ENCODE measurements at places on chromosomes 1 and 21.

- peaks cover 6% of the 10 kb centered on the region for H3K27me3 ChIP-seq
- H3K36me3 ChIP-seq: peaks cover 31% of the 10 kb centered on the region
- peak overlapping the region; percentile 71 for H3K4me3 ChIP-seq
- peaks cover 39% of the 10 kb centered on the region for H3K4me1 ChIP-seq
- DNase-seq: no peak
Measured at GRCh38 chr1:38990386-38990737, 714 bp upstream of the AKIRIN1 start.

- DNase-seq: no peak
- no peaks in the 10 kb centered on the region for H3K36me3 ChIP-seq
- H3K27ac ChIP-seq: no peak overlapping the region
Measured at GRCh38 chr1:200866521-200866920, 6.3 kb upstream of the GPR25 start.

- no peak overlapping the region for H3K27ac ChIP-seq
- no peaks in the 10 kb centered on the region for H3K36me3 ChIP-seq
- no peaks in the 10 kb centered on the region for H3K27me3 ChIP-seq
- no peak for DNase-seq
- H3K4me1 ChIP-seq: no peaks in the 10 kb centered on the region
Measured at GRCh38 chr1:60535713-60536112, 462.1 kb upstream of the C1orf87 start.

DNA sequence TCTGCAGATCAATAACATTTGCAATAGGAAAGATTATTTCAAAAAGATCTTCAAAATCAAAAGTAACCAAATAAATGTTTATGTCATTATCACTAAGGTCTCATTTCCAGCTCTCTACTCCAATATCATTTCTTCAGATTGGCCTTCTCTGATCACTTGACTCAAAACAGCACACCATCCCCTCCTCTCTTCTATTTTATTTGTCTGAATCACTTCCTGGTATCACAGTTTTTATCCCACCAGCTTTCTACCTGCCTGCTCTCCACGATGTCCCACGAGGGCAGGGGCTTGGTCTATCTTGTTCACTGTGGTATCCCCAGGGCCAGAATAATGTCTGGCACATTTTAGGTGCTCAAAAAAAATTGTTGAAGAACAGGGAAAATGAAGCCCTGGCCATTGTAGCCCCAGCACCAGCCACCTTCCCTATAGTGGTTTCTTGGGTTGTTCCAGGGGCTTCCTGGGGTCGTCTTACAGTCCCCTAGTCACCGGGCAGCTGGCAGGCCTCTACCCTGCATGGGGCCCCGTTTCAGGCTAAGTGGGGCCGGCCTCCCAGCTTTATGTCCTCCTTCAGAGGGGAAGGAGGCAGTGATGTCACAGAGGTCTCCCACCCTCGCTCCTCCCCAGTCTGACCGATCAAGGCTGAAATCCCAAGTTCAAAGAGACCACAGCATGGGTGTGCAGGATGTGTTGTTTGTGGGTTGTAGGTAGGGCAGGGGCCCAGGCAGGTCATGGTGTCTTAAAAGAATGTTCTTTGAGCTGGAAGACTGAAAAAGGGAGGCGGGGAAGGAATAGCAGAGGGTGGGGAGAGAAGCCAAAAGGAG is 3.5 kb upstream of the PADI1 start:
- H3K4me3 ChIP-seq: peak overlapping the region; percentile 59
- peak overlapping the region; percentile 87 for H3K27ac ChIP-seq
- peaks cover 48% of the 10 kb centered on the region for H3K4me1 ChIP-seq
- DNase-seq: peak; percentile 60
- H3K36me3 ChIP-seq: no peaks in the 10 kb centered on the region

- H3K4me1 ChIP-seq: peaks cover 2% of the 10 kb centered on the region
- no peak overlapping the region for H3K4me3 ChIP-seq
- no peaks in the 10 kb centered on the region for H3K27me3 ChIP-seq
- no peak overlapping the region for H3K27ac ChIP-seq
- H3K36me3 ChIP-seq: peaks cover 46% of the 10 kb centered on the region
Measured at GRCh38 chr1:91742848-91743292, 143.1 kb downstream of the TGFBR3 start.

- H3K4me1 ChIP-seq: peaks cover 13% of the 10 kb centered on the region
- H3K4me3 ChIP-seq: peak overlapping the region; percentile 76
- peaks cover 11% of the 10 kb centered on the region for H3K36me3 ChIP-seq
- peak; percentile 27 for DNase-seq
- H3K27ac ChIP-seq: no peak overlapping the region
- H3K27me3 ChIP-seq: peaks cover 24% of the 10 kb centered on the region
Measured at GRCh38 chr21:46666941-46667740, 31.7 kb downstream of the PRMT2 start.

DNA sequence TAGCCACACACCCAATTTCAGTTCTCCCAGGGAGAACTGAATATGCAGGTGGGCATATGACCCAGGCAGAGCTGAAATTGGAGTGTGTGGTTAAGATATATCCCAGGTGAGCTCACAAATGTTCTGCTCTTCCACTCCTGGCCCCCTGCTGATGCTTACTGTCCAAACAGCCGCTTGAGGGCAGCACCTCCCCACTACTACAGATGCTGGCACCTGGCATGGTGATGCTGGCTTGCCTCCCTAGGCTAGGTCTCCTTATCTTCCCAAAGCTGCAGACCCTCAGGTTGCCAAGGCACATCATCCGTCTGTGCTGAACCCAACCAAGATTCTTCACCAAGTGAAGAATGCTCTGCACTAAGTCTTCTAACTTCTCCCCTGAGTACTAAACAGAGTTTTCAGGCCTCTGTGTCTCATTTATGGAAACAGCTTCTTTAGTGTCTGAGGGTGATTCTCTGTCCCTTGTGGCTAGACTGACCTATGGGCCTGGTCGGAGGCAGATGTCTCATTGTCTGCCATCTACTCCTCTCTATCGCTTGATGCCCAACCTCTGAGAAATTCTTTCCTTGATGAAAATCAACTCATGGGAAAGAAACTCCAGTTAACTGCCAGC is 27.2 kb downstream of the XCL1 start:
- H3K4me3 ChIP-seq: no peak overlapping the region
- no peak overlapping the region for H3K27ac ChIP-seq
- H3K27me3 ChIP-seq: peaks cover 10% of the 10 kb centered on the region
- no peaks in the 10 kb centered on the region for H3K36me3 ChIP-seq

GRCh38 chr21:46594276-46594675 is 10.6 kb downstream of the S100B start:
- H3K27ac ChIP-seq: no peak overlapping the region
- DNase-seq: no peak
- H3K4me1 ChIP-seq: peaks cover 12% of the 10 kb centered on the region
- H3K27me3 ChIP-seq: peaks cover 14% of the 10 kb centered on the region

- H3K27me3 ChIP-seq: no peaks in the 10 kb centered on the region
- no peaks in the 10 kb centered on the region for H3K4me1 ChIP-seq
- no peak overlapping the region for H3K27ac ChIP-seq
- no peak overlapping the region for H3K4me3 ChIP-seq
- DNase-seq: no peak
Measured at GRCh38 chr1:48940962-48941732, 164.5 kb upstream of the BEND5 start.

GRCh38 chr1:207059881-207060280 is 6.8 kb downstream of the PFKFB2 start:
- H3K27ac ChIP-seq: no peak overlapping the region
- peaks cover 7% of the 10 kb centered on the region for H3K4me1 ChIP-seq
- H3K27me3 ChIP-seq: peaks cover 4% of the 10 kb centered on the region
- no peak overlapping the region for H3K4me3 ChIP-seq

GRCh38 chr21:44370786-44371410 is 17.5 kb downstream of the TRPM2 start:
- no peak overlapping the region for H3K4me3 ChIP-seq
- peaks cover 25% of the 10 kb centered on the region for H3K4me1 ChIP-seq
- H3K36me3 ChIP-seq: peaks cover 29% of the 10 kb centered on the region
- no peak for DNase-seq
- peaks cover 2% of the 10 kb centered on the region for H3K27me3 ChIP-seq

DNA sequence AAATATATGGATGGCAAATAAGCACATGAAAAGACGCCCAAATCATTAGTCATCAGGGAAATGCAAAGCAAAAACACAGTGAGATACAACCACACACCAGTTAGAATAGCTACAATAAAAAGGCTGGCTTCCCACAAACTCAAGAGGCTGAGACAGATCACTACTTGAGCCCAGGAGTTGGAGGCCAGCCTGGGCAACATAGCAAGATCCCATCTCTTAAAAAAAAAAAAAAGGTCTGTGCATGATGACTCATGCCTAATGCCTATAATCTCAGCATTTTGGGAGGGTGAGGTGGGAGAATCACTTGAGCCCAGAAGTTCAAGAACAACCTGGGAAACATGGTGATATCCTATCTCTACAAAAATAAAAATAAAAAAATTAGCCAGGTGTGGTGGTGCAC is 19.8 kb downstream of the LDLRAD1 start:
- H3K27ac ChIP-seq: no peak overlapping the region
- no peaks in the 10 kb centered on the region for H3K4me1 ChIP-seq
- no peak for DNase-seq

GRCh38 chr1:159177272-159177907 is 6.0 kb downstream of the CADM3 start:
- peaks cover 46% of the 10 kb centered on the region for H3K27me3 ChIP-seq
- peak; percentile 64 for DNase-seq
- no peak overlapping the region for H3K4me3 ChIP-seq
- no peaks in the 10 kb centered on the region for H3K4me1 ChIP-seq
- H3K27ac ChIP-seq: no peak overlapping the region

GRCh38 chr1:154614247-154614646 is 6.3 kb upstream of the ADAR start:
- H3K27me3 ChIP-seq: no peaks in the 10 kb centered on the region
- peak overlapping the region; percentile 26 for H3K27ac ChIP-seq
- peak; percentile 4 for DNase-seq
- H3K4me1 ChIP-seq: peaks cover 62% of the 10 kb centered on the region
- no peak overlapping the region for H3K4me3 ChIP-seq

- H3K36me3 ChIP-seq: no peaks in the 10 kb centered on the region
- H3K27me3 ChIP-seq: no peaks in the 10 kb centered on the region
- H3K4me1 ChIP-seq: no peaks in the 10 kb centered on the region
- no peak for DNase-seq
- H3K4me3 ChIP-seq: no peak overlapping the region
Measured at GRCh38 chr1:230827081-230827681, 41.1 kb downstream of the C1orf198 start.

DNA sequence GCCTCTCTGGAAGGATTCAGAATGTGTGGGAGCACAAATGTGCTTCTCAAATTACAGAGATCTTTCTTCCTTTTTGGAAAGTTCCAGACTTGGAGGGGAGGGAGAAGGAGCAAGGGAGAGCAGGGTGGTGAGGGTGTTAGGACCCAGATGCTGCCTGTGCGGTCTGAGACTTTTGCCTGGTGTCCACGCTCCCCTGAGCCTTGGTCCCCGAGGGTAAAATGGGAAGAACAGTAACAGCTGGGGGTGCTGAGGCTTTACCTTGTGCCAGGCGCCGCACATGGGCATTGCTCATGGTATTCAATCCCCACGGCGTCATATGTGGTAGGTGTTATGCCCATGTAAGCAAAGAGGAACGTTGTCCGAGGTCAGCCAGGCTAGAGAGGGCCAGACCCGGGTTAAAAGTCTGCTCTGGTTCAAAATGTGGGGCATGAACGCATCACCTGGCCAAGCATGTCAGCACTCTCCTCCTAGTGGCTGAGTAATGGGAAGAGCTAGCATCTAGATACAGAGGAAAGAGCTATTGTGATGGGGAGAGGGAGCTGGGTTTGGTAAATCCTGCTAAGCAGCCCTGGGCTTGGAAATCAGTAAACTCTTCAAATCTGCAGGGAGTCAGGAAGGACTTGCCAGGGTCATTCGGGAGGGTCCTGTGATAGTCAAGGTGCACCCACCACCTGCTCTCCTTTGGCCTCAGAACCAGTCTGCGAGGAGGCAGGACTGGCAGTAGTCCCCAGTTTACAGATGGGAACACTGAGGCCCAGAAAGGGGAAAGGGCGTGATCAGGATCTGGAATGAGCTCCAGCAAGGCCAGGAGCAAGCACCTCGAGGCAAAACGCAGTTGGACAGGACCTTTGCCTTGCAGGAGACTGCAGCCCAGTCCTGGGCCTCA is 4.5 kb upstream of the RUNX3 start:
- H3K27ac ChIP-seq: peak overlapping the region; percentile 80
- H3K4me3 ChIP-seq: no peak overlapping the region
- DNase-seq: no peak
- peaks cover 50% of the 10 kb centered on the region for H3K36me3 ChIP-seq
- peaks cover 78% of the 10 kb centered on the region for H3K4me1 ChIP-seq

DNA sequence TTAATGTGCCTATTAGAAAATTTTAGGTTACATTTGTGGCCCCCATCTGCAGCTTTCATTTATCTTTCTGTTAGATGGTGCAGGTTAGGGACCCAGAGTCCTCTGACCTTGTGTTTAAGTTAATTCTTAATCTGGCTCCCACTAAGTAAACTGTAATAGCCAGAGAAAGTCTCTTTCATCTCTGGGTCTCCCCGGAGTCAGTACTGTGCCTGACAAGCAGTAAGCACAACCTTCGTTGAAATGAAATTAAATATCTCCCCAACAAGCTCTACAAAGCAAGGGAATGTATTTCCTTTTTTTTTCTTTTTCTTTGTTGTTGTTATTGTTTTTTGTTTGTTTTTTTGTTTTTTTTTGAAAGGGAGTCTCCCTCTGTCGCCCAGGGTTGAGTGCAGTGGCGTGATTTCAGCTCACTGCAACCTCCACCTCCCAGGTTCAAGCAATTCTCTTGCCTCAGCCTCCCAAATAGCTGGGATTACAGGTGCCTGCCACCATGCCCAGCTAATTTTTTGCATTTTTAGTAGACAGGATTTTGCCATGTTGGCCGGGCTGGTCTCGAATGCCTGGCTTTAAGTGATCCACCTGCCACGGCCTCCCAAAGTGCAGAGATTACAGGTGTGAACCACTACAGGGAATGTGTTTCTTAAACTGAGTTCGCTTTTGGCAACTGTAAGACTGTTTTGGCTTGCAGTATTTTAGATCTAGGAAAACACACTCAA is 81.6 kb downstream of the HHIPL2 start:
- H3K27ac ChIP-seq: no peak overlapping the region
- peaks cover 10% of the 10 kb centered on the region for H3K4me1 ChIP-seq
- DNase-seq: no peak
- no peaks in the 10 kb centered on the region for H3K36me3 ChIP-seq
- H3K27me3 ChIP-seq: peaks cover 6% of the 10 kb centered on the region

DNA sequence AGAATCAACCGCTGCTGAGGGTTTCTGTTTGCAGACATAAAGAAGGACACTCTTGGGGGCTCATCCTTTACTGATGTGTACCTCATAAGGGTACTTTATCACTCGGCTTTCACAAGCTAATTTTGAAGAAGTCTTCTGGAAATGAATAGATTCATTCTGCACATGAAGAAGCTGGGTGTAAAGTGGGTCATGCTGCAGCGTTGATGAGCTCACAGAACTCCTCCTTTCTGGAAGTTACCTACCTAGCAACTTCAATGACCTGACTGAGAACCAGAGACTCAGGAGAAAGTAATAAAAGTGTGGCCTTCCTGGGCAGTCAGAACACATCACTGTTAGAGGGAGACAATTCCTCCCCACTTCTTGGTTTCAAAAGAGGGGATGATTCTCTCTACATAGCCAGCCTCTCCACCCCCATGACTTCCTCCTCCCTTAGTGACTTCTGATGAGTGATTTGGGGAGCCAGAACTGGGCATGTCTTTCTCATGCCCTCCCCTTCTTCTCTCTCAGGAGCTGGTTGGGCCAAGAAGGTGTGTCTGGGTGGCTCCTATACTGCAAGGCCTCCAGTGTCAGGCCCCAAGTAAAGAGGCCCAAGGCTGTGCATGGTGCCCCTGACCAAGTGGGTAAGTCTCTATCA is 27.0 kb downstream of the PCNX2 start:
- H3K4me3 ChIP-seq: no peak overlapping the region
- no peak for DNase-seq
- no peaks in the 10 kb centered on the region for H3K27me3 ChIP-seq
- no peak overlapping the region for H3K27ac ChIP-seq
